ENCODE measurements at places on chromosomes 12 and 14.

DNA sequence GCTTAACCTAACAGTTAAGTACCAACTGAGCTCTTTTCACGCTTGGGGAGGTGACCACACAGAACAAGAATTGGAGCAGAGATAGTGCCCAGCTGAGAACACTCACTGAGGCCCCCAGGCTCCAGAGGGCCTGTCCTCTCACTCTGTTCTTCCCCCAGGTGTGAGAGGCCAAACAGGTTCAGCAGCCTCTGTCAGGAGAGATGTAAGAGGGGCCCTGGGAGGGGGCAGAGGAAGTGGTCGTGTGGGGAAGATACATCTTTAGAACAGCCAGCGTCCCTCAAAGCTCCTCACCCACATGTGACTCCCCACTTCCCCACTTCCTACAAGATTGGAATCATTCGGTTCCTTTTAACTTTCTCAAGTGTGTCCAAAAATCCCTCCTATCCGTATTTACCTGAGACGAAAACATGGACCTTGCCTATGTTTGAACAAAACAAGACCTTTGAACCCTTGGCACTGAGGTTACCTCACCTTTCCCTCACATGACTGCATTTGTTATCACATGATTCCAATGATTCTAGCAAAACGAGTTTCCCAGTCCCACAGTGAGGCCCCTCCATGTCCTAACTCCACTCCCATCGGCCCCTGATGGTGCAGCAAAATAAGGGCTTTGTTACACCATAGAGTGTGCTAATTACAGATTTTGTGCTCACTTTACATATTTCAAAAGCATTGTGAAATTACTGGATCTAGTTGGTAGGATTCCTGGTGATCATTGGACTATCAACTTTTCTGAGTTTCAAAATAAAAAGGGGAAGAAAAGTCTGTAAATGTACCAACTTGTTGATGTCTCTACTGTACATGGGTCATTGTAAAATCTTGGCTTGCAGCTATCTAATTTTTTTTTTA is 40.0 kb upstream of the PAPOLA start:
- DNase-seq: no peak

GRCh38 chr12:61564466-61564865 is 695.7 kb upstream of the USP15 start:
- no peak for DNase-seq

DNA sequence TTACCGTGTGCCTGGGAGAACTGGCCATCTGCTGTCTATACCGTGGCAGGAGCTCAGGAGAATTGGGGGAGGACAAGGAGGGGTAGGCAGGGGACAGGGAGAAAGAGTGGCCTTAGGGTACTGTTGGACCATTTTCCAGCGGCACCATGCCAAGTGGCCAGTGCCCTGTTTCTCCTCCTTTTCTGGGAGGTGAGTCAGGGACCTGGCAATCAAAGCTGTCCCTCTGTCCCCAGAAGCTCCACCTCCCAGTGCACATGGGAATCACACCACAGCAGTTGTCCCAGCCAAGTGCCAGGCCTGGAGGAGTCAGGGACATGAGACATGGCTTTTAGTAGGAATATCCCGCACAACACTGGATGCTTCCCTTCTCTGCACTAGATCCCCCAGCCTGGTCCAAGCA is 118.0 kb downstream of the GCH1 start:
- no peak for DNase-seq

DNA sequence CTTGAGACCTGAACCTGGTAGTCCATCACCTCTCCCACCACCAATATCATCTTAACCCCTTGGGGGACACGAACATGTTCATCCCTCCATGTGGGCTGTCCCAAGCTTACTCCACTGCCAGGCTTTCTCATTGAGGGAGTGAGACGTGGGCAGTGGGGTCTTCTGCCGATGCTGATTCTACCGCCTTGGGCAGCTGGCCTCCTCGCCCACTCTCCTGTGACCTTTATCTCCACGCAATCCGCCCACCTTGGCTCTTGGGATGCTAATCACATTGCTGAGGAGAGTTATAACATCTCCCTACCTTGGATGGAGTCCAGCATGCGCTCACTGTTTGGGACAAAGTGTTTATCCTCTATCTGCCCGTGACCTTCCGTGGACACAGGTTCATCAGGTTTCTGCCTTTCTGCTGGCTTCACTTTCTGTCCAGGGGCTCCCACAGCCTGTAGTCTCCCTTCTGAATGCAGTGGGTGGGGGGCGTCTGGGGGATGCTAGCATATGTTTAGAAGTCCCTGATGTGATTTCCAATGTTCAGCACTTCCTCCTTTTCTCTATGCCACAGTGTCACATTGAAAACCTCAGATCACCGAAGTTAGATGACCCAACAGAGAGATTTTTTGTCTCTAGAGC is 53.2 kb upstream of the ESRRB start:
- DNase-seq: no peak

DNA sequence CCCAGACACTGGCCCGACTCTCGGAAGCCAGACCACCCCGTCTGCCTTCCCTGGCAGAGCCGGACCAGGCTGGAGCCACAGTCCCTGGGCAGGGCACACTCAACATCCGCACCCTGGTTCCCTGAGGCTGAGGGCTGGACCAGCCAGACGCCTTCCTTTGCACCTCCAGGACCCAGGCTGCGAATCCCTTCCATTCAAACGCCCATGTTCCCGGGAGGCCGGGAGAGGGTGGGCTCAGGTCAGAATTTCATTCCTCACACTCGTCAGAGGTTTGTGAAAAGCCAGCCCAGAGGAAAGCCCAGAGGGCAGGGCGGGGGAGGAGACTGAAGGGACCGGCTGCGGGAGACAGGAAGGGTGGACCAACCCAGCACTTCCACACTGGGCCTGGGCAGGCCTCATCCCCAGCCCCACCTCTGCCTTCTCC is 58.7 kb downstream of the LRRC74A start:
- DNase-seq: no peak

- DNase-seq: peak; percentile 6
Measured at GRCh38 chr14:52422650-52423356, 108.7 kb downstream of the PTGER2 start.

DNA sequence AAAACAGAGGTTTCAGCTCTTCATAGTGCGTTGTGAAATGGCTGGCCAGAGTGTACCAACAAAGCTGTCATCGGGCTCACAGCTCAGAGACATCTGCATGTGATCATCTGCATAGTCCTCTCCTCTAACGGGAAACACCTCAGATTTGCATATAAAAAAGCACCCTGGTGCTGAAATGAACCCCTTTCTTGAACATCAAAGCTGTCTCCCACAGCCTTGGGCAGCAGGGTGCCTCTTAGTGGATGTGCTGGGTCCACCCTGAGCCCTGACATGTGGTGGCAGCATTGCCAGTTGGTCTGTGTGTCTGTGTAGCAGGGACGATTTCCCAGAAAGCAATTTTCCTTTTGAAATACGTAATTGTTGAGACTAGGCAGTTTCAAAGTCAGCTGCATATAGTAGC is 14.3 kb upstream of the PAPLN start:
- DNase-seq: peak; percentile 70

DNA sequence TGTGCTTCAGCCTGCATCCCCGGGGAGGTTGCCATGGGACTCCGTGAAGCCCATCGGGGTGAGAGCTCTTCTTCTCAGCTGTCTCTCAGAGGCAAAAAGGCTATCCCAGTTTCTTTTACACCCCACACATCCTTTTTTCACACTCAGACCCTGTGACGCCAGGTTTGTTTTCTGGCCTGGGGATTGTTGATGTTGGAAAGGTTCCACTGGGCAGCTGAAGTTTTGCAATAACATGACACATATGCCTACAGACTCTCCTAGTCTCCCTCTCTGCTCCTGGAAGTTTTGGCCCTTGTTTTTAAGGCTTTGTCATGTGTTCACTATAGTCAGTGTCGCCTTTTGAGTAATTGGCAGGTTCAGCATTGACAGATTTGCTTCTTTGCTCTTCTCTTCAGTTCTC is 118.6 kb downstream of the SMOC1 start:
- DNase-seq: peak; percentile 49

GRCh38 chr12:51048661-51049251 is 629 bp downstream of the LETMD1 start:
- no peak for DNase-seq

- DNase-seq: no peak
Measured at GRCh38 chr12:112936264-112936663, 2.0 kb upstream of the OAS3 start.

- no peak for DNase-seq
Measured at GRCh38 chr14:90600619-90601018, 203.8 kb downstream of the CALM1 start.

DNA sequence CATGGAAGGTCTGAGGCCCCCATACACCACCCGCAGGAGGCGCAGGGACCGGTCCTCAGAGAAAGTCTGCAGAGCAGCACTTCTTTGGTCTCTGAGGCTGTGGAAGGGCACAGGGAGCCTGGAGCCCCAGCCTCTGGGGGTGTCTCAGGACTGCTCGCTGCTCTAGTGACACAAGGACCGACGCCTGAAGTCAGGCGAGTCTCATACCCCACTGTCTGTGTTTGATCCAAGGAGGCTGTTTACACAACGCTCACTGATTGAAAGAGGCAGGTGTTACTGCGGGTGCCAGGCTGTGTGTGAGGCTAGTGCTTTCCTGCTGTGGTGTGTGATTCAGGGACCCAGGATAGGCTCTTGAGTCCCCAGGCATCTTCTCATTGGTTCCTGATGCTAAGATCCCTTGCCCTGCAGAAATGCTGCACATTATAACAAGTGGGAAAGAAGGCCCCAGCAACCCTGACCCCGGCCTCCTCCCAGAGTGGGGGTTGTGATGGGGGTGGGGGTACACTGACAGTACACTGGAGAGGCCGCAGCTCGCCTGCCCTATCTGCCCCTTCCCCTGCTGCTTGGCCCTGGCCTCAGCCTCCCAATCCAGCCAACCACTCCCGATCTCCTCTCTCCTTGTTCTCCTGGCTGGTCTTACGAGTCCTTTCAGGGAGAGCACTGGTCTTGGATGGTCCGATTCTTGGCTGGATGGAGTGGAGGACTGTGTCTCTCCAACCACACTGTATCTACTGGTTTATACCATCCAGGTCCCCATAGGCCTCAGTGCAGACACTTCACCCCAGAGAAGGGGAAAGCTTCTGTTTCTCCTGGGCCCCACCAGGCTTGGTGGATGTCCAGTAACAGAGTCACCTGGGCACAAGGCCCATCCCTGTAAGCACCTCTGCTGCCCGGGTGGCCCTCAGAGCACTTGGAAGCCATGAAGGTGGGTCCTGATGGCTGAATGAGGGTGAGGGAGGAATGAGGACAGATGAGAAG is 6.6 kb downstream of the CACNA2D4 start:
- DNase-seq: no peak

- DNase-seq: peak; percentile 67
Measured at GRCh38 chr12:111596985-111597830, 1.9 kb downstream of the ATXN2 start.

- DNase-seq: no peak
Measured at GRCh38 chr12:12558291-12558690, 4.4 kb downstream of the DUSP16 start.

- DNase-seq: no peak
Measured at GRCh38 chr12:89344862-89345202, 7.5 kb downstream of the DUSP6 start.

- no peak for DNase-seq
Measured at GRCh38 chr12:48979602-48980388, 1.7 kb downstream of the WNT1 start.

- peak; percentile 42 for DNase-seq
Measured at GRCh38 chr12:92065018-92065499, 80.6 kb downstream of the BTG1 start.
